ENCODE measurements at places on chromosomes 1 and 21. TPM values are rescaled to one million over a fixed set of nuclear protein-coding genes. Genes with fewer than 3 reads are reported as not detected.

GBP4 gene
- 0.82 TPM for total RNA-seq

DMBX1 gene
- not detected for total RNA-seq

FAM72B gene
- 0.82 TPM for total RNA-seq

PRELP gene
- total RNA-seq, result 0.41 TPM

S100A7A gene
- not detected for total RNA-seq

NCAM2 gene
- total RNA-seq, result 63.6 TPM

S100A9 gene
- total RNA-seq, result 28.9 TPM

EVI5 gene
- 56.7 TPM for total RNA-seq
